Activated CD8-positive, alpha-beta memory T cell treated with anti-CD3 and anti-CD28 coated beads, Interleukin-2, amount 50 U/mL, for 4 hours (primary cell): ENCODE measurements at places on chromosomes 7 and 10.

DNA sequence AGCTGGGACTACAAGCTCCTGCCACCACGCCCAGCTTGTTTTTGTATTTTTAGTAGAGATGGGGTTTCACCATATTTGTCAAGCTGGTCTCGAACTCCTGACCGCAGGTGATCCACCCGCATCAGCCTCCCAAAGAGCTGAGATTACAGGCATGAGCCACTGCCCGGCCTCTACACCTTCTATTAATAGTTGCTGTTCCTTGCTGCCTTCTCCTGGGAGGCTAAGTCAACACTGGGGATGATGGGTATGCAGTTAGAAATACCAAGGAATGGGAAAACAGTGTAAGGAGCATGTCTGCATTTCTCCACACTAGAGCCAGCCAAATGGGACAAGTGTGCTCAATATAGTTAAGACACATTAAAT lies 97.3 kb upstream of the PDLIM1 start:
- DNase-seq = no peak

DNA sequence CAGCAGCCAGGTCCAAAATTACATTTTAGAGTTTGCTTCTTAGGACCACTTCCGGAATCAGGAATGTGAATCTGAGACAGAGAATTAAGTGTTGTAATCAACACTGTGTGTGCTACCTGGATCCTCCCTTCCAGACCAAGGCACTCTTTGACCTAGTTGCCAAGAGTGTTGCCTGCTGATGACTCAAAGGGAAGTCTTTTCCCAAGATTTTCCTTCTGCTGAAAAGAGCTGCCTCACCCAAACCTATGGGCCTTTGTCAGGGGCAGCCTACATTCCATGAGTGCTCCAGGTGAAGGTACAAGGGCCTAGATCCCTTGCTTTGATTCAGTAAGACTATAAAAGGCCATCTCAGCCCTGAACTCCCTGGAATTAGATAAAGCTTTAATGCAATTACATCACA lies 712.5 kb upstream of the ANKRD30A start:
- no peak for DNase-seq

DNA sequence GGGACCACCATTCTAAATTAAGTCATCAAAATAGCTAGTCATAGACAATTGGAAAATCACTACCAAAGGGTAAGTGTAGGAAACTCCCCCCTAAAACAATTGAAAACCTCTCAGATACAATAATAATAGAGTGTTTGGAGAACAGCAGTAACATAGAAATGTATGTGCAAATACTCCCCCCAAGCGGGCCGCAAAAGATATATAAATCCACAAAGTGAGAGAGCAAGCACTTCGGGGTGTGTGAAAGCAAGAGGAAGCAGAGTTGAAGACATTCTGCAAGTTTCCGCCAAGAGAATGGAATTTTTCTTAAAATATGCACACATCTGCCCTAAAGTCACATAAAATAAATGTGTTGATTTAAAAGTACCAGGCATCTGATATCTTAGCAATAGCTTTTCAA lies 33.3 kb downstream of the CHCHD3 start:
- DNase-seq = no peak

- DNase-seq = no peak
These were observed 126.9 kb downstream of the TACC2 start for GRCh38 chr10:122115874-122116273.

- no peak for DNase-seq
These were observed 51.4 kb downstream of the PKD1L1 start for GRCh38 chr7:47896809-47897423.

GRCh38 chr7:128027485-128027980 lies 3.7 kb downstream of the LRRC4 start:
- DNase-seq = no peak

GRCh38 chr10:95474228-95475002 lies 86.8 kb downstream of the SORBS1 start:
- DNase-seq = no peak

DNA sequence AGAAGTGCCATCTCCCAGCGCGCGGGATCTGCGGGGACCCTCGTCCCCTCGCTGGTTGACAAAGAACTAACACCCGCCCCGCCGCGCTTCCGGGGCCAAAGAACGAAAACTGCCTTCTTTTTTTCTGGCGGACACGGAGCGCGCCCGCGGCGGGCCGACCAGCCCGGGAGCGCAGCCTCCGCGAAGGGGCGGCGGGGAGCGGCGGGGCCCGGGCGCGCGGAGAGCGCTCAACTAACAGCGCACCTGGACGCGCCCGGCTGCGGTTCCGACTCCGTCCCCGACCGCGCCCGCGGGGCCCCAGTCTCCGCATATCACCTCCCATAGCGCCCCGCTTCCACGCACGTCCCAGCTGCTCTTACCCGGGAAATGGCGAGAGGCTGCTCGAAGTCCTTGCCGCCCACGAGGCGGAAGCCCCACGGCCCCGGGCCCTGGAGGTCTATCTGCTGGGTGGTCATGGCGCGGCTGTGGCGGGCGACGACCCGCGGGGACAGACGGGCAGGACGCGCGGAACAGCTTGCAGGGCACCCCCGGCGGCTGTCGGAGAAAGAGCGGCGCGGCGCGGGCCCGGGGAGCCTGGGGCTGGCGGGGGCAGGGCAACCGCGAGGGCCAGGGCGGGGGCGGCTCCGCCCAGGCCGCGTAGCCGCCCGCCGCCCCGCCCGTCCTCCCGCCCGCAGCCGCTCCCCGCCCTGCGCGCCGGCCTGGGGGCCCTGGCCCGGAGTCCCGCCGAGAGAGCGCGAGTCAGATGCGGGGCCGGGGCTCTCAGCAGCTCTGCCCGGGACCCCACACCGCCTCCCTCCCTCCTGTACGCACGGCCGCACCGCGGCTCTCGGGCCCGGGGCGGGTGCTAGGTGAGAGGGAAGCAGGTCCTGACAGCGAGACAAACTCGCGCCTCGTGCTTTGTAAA lies at the start of gene PDLIM1:
Gene PDLIM1, minus strand, starts transcription at position 543 of the 904 bp plus-strand sequence. Its CDS starts 88 bp downstream, at position 455.
- no peak for DNase-seq

DNA sequence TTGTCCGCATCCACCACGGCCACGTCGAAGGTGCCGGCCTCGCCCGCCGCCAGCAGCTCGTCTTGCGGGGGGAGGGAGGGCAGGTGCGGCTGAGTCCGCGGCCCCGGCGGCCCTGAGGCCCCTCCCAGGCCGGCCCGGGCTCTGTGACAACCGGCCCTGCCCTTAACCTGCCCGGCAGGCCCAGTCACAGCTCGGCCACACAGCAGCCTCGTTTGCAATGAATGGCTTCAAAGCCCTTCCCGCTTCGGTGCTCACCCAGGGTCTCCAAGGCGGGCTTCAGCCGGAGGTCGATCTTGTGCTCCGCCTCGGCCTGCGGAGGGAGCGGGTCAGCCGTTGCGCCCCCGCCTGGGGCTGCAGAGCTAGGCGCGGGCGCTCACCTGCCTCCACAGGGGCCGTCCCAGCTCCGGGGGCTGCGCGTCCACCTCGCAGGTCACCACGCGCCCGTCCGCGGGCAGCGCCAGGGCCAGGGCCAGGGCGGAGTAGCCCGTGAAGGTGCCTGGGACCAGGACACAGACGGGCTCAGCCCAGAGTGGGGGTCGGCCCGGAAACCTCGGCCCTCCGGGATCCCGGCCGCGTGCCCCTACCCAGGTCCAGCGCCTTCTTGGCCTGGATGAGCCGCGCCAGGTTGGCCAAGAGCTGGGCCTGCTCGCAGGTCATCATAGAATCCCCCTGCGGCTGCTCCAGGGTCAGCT lies 928 bp downstream of the COMTD1 start:
- peak; percentile 34 for DNase-seq

GRCh38 chr10:88116971-88117626 lies 253.7 kb downstream of the PTEN start:
- peak; percentile 54 for DNase-seq

DNA sequence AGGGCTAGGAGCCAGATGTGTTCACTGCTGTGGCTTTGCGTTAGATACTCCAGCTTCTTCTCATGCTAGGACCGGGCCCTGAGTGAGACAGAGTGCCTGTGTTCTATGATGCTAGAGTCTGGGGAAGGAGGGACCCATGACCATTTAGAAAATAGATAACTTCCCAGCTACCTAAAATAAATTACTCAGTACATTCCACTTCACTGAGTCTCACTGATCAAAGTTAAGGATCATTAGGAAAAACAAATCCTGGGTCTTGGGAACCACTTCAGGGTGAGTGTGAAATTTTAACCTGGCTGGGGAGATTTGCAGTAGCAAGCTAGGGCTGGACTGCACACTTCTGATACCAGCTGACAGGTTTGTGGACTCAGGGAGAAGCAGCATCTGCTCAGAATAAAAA lies 138.1 kb downstream of the EMX2 start:
- DNase-seq = no peak

DNA sequence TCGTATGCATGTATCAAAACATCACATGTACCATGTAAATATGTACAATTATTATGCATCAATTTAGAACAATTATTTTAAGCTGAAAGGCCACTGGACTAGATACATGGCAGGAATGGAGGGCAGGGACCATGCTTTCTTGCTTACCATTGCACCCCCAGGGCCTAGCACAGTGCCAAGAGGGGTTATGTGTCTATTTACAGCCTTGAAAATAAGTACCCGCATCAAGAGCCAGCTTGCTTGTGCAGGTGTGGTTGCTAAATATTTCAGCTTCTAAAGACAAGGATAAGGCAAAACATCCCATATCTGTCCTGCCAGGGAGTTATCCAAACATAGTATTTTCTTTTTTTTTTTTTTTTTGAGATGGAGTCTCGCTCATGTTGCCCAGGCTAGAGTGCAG lies 14.7 kb upstream of the OAT start:
- no peak for DNase-seq

DNA sequence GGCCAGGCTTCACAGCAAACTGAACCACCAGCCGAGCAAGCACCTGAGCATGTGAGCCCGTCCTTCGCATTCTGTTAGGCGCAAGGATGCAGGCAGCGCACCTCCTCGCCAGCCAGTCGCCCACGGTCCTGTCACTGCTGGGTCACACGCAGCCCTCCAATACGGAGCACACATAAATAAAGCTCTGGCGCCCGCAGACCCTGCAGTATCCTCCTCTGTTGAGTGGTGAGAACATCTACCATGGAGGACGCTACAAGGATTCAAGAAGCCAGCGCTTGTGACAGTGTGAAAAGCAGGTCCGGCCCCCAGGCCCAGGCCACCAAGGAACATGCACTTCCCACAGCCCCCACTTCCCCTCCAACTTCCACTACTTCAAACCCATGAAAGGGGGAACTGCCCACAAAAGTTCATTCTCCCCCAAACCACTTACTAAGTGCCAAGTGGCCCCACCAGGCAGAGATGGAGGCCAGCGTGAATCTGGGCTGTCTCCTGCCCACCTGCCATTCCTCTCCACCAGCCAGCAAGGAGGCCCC lies 34.8 kb downstream of the VOPP1 start:
- DNase-seq = no peak

GRCh38 chr7:3380034-3380433 lies 79.0 kb downstream of the SDK1 start:
- DNase-seq = no peak

DNA sequence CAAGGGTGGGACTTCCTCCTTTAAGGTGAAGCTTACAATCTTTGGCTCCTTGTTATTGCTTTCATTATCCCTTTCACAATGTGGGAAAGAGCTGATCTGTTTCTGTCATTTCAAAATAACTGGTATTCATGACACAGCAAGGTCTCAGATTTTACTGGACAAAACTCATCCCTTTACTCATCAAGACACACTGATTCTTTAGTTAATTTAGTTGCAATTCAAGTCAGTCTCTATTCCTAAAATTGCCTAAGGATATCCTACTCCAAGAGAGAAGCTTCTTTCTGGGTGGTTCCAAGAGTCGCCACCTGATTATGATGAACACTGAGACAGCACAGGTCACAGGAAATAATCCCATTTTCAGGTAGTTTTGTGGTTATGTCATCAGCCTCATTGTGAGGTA lies 5.8 kb upstream of the PNLIPRP3 start:
- no peak for DNase-seq

GRCh38 chr7:97659363-97660045 lies 72.4 kb upstream of the TAC1 start:
- no peak for DNase-seq

- DNase-seq = no peak
These were observed 23.4 kb downstream of the CLRN3 start for GRCh38 chr10:127869329-127869728.

- no peak for DNase-seq
These were observed 15.8 kb upstream of the LIPN start for GRCh38 chr10:88744002-88744401.

DNA sequence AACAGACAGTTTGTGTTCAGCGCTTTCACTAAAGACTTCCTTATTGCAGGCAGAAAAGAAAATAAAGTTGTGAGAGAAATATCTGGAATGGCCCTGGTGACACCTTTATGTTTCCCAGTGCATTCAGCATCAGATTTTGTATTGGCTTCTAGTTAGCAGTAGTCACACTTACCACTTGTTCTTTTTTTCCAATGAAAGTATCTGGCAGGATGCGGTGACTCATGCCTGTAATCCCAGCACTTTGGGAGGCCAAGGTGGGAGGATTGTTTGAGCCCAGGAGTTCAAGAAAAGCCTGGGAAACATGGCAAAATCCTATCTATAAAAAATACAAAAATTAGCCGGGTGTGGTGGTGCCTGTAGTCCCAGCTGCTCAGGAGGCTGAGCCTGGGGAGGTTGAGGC lies 649.6 kb downstream of the LRMDA start:
- DNase-seq = no peak

GRCh38 chr10:53223851-53224250 lies 451.3 kb upstream of the MBL2 start:
- no peak for DNase-seq

DNA sequence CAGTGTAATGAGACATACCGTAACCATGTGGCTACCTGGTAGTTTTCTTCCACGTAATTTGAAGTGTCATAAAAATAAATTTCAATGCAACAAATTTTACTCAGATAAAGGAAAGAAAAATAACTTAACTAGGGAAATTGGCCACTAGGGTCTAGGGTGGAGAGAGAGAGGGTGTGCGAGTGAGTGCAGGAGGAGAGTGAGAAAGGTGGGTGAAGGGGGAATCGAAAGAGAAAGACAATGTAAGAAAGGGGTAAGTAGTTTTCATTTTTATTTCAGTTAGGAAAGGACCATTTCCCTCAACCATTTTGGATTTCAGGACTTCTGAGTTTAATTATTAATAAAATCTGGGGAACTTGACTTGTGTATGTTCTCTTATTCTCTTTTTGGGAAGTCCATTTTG lies 27.7 kb upstream of the GLI3 start:
- no peak for DNase-seq

DNA sequence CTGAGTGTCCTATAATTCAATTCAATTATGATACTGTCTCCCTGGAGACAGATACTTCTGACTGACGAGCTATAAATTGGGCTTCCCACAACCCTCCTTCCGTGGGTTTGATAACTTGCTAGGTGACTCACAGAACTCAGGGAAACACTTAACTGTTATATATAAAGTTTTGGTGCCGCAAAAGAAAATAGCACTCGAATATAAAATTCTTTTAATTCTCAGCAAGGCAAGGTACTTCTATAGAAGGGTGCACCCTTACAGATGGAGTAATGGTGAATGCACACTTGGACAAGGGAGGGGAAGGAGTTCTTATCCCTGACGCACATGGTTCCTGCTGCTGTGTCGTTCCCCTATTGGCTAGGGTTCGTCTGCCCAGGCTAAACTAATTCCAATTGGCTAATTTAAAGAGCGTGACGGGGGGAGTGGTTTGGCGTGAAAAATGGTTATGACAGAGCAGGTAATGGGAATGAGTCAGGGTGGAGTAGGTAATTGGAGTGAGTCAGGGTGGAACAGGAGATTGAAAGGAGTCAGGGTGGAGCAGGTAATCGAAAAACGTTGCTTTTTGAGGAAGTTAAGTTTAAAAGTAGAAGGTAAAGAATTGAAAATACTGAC lies 20.8 kb upstream of the GHITM start:
- DNase-seq = no peak
